ENCODE measurements at places on chromosomes 6 and 20.

GRCh38 chr6:36683656-36684446, 5.3 kb downstream of the CDKN1A start:
- DNase-seq = no peak

DNA sequence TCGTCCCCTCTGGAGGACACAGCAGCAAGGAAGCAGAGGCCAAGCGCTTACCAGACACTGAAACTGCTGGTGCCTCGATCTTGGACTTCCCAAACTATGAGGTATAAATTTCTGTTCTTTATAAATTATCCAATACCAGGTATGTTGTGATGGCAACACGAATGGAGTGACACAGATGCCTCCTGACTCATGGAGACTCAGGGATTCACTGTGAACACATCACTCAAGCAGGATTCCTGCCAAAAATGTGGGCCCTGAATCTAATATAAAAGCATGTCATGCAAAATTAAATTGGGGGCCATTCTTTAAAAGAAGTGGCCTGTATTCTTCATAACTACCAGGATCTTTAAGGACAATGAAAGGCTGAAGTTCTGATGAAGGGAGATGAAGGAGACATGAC, 52.5 kb upstream of the SLC22A23 start:
- peak; percentile 29 for DNase-seq

DNA sequence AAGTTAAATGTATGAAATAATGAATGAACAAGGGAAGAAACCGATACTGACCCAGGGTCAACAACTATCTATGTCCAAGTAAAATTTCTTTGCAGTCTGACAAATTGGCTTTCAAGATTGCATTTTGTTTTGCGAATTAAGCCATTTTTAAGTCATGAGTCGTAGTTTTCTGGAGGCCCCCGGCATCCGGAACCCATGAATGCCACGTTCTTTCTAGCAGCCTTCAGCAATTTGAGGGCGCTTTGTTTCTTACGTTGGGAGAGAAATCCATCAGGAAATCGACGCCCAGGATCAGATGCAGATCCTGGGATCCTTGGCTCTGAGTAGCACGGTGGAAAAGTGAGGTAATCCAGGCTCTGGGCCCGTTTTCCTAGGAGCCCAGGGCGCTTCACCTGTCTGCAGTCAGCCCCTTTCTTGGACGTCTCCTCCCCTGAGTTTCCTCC, 309 bp upstream of the ABRACL start:
- no peak for DNase-seq

- no peak for DNase-seq
Observed at GRCh38 chr6:65182681-65183080, 524.3 kb downstream of the EYS start.

All from AG08395 (cell line).